ENCODE measurements at places on chromosomes 4 and X.

- no peak for DNase-seq
Measured at GRCh38 chr4:123284168-123284567, 112.4 kb upstream of the SPRY1 start.

- DNase-seq, result no peak
Measured at GRCh38 chr4:185171373-185172071, 28.5 kb downstream of the SLC25A4 start.

DNA sequence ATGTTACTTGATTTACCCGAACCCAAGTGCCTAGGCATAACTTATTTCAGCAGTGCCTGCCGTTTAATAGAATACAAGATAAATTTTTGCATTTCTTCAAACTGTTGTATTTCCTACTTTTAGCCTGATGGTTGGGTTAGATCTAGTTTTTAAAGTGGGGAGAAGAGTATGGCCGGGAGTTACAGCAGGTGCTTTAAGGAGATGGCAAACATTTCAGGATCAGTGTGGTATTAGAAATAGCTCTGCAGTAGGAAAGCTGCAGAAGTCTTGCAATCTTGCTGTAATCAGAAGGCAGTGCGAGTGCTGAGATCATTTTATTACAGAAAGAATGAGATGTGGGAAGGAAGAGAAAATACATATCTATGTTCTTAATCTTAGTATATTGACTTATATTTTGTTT lies 977.8 kb upstream of the TENM3 start:
- no peak for DNase-seq

DNA sequence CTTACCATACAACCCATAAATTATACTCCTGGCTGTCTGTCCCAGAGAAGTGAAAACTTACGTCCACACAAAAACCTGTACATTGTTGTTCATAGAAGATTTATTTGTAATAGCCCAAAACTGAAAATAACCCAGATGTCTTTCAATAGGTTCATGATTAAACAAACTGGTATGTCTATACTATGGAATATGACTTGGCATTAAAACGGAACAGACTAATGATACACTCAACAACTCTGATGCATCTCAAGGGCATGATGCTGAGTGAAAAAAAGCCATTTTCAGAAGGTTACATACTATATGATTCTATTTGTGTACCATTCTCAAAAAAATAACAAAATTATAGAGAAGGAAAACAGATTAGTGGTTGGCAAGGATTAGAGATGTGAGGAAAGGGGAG lies 11.6 kb upstream of the MND1 start:
- DNase-seq, result no peak

- DNase-seq, result no peak
Measured at GRCh38 chr4:145716200-145716599, 36.3 kb downstream of the C4orf51 start.

Measured in CD4-positive, alpha-beta T cell treated with Interferon alpha-2 for 1 hour (primary cell).